ENCODE measurements at places on chromosomes 1 and 21.

DNA sequence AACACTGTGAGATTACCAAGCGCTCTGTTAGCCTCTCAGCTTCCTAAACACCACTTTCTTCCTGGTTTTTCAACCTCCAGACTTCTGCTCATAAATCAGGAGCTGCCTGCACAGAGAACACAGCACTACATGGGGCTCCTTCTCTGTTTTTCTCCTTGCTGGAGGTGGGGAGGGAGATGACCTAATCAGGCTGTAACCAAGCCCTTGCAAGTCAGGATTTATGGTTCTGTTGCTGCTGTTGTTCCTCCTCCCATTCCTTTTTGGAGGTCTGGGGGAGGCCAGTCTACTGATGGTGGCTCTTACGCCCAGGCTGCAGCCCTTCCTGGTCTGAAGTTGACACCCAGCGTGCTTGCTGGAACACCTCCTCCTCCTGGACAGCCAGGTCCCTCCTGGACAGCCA is 80.9 kb upstream of the AJAP1 start:
- H3K4me1 ChIP-seq, result no peaks in the 10 kb centered on the region
- H3K27me3 ChIP-seq, result peaks cover 20% of the 10 kb centered on the region
- no peaks in the 10 kb centered on the region for H3K36me3 ChIP-seq
- no peak for DNase-seq

GRCh38 chr1:9902060-9902452 is 8.0 kb downstream of the CTNNBIP1 start:
- peaks cover 16% of the 10 kb centered on the region for H3K4me1 ChIP-seq
- no peaks in the 10 kb centered on the region for H3K36me3 ChIP-seq
- no peak overlapping the region for H3K27ac ChIP-seq
- DNase-seq, result no peak

DNA sequence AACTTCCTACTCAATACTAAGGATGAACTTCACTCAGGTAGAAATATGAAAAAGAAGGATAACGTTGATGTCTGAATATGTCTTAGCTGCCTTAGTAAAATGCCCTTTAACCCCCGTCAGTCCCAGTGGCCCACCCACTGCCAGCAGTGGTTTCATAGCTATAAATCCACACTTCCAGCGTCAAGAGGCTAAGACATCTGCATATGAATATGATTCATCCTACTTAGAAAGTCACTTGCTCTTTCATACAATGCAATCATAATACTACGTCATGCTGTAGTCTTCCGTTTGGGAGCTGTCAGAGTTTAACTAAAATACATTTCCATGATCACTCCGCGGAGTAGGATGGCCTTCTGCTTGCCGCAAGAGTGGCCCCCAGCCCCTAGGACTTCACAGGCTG is 247.3 kb downstream of the SDCCAG8 start:
- H3K4me3 ChIP-seq, result no peak overlapping the region
- no peak for DNase-seq
- no peak overlapping the region for H3K27ac ChIP-seq
- peaks cover 19% of the 10 kb centered on the region for H3K36me3 ChIP-seq

DNA sequence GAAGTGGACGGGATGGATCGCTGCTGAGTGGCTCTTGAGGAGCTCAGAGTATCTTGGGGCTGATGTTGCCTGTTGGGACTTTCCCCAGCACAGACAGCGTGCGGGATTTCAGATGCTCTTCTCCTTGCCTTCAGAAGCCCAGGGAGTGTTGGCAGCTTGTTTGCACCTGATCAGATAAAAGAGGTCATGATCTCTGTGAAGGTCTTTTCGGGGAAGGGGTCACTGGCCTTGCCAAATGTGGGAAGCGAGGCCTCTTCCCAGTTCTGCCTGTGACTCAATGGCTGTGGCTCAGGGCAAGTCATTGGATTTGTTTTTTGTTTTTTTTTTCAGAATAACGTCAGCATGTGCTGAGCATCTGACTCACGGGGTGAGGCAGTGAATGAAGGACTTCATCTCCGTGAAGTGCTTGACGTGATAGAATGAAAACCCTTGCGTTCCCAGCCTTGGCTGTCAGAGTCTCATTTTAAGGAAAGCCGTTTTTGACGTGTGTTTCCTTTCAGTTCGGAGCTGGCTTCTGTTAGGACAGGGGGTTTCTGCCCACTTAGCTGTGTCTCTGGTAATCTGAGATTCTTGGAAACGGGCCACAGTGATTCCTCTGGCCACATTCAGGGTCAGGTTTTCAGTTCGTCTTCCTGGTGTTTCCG is 46.7 kb downstream of the GALNT2 start:
- DNase-seq, result no peak
- H3K4me1 ChIP-seq, result peaks cover 86% of the 10 kb centered on the region
- H3K27ac ChIP-seq, result peak overlapping the region; percentile 0
- no peak overlapping the region for H3K4me3 ChIP-seq
- peaks cover 49% of the 10 kb centered on the region for H3K36me3 ChIP-seq
- no peaks in the 10 kb centered on the region for H3K27me3 ChIP-seq

GRCh38 chr21:32064281-32064910 is 191.6 kb downstream of the HUNK start:
- H3K27me3 ChIP-seq, result peaks cover 7% of the 10 kb centered on the region
- H3K27ac ChIP-seq, result no peak overlapping the region
- DNase-seq, result no peak
- no peaks in the 10 kb centered on the region for H3K4me1 ChIP-seq
- H3K36me3 ChIP-seq, result no peaks in the 10 kb centered on the region

DNA sequence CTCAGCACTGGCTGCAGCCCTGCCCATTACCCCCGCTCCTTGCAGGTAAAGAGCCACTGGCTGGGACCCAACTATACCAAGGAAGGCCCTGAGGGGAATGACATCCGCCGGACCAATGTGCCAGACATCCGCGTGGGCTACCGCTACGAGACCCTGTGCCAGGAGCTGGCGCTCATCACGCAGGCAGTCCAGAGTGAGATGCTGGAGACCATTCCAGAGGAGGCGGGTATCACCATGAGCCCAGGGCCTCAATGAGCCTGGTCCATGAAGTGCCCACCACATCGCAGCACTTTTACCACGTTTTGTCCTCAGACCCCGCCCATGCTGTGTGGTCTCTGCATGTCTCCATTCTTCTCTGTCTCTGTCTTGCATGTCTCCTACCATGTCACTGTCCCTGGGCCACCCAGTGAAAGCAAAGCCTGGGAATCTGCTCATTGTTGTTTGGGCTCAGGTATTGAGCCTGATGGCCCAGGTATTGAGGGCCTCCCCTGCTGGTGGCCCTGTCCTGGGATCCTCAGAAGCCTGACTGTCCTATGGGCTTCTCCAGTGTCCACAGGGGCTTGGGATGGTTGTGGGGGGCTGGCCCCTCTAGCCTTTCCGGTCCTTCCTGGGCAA is 11.4 kb downstream of the AMPD2 start:
- H3K27ac ChIP-seq, result no peak overlapping the region
- peaks cover 58% of the 10 kb centered on the region for H3K36me3 ChIP-seq
- H3K4me1 ChIP-seq, result peaks cover 12% of the 10 kb centered on the region
- H3K27me3 ChIP-seq, result no peaks in the 10 kb centered on the region

- peak; percentile 15 for DNase-seq
- peaks cover 16% of the 10 kb centered on the region for H3K4me1 ChIP-seq
- no peak overlapping the region for H3K4me3 ChIP-seq
- H3K27ac ChIP-seq, result no peak overlapping the region
- H3K27me3 ChIP-seq, result peaks cover 13% of the 10 kb centered on the region
- no peaks in the 10 kb centered on the region for H3K36me3 ChIP-seq
Measured at GRCh38 chr1:72283307-72284083, 1.2 kb upstream of the NEGR1 start.

- H3K27ac ChIP-seq, result peak overlapping the region; percentile 16
- no peaks in the 10 kb centered on the region for H3K27me3 ChIP-seq
- H3K4me3 ChIP-seq, result no peak overlapping the region
- H3K4me1 ChIP-seq, result peaks cover 37% of the 10 kb centered on the region
- DNase-seq, result no peak
Measured at GRCh38 chr1:221063651-221064050, 184.4 kb downstream of the HLX start.

- H3K4me3 ChIP-seq, result no peak overlapping the region
- H3K27ac ChIP-seq, result no peak overlapping the region
- peaks cover 2% of the 10 kb centered on the region for H3K4me1 ChIP-seq
- no peak for DNase-seq
- no peaks in the 10 kb centered on the region for H3K36me3 ChIP-seq
- no peaks in the 10 kb centered on the region for H3K27me3 ChIP-seq
Measured at GRCh38 chr1:196660852-196661251, 9.0 kb downstream of the CFH start.
